Esophagus (tissue), 2 donors: ENCODE measurements at places on chromosomes 1 and 21. TPM values are rescaled to one million over a fixed set of nuclear protein-coding genes. Genes with fewer than 3 reads are reported as not detected.

Gene B3GALT6
- 4.5 TPM for polyA plus RNA-seq

Gene GPR161
- polyA plus RNA-seq: 3.4 TPM

Gene CLDN17
- polyA plus RNA-seq: 6.5 TPM

Gene RAB25
- 470 TPM for polyA plus RNA-seq

Gene PRAMEF11
- polyA plus RNA-seq: not detected

Gene PPIAL4G
- polyA plus RNA-seq: not detected

Gene AUNIP
- 2.0 TPM for polyA plus RNA-seq
